ENCODE measurements at places on chromosomes 16 and 17.

DNA sequence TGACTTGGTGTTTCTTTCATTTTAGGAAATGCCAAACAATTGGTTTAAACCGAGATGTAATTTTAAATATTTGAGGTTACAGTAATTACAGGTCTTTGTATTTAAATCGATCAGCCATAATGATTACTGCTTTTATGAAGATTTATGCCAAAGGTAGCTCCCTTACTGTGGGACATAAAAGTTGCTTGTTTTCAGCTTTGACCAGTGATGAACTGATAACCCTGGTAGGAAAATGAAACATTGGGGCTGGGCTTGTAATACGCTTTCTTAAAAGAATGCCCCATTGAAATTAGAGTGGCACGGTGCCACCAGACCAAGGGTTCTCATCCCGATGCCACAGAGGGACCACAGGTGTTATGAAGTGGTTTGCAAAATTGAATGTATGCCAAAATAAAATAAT lies 7.3 kb downstream of the TNRC6A start:
- DNase-seq, result no peak

GRCh38 chr17:10807704-10808128 lies 3.8 kb upstream of the TMEM238L start:
- DNase-seq, result no peak

DNA sequence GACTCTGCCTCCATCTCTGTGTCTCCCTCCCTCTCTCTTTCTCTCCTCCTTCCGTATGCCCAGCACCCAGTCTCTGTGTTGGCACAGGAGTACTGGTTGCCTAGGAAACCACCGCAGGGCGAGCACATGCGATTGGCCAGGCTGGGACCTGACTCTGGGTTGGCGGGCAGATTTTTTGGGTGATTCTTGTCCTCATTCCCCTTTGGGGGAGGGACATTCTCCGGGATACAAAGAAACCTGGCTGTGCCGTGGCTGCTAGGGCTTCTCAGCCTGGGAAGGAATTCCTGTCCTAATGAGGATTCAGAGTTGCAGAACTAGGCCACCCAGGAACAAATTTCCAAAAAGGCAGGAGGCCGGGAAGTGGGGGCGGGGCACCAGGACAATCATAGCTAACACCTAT lies 168.9 kb downstream of the SHISA9 start:
- no peak for DNase-seq

DNA sequence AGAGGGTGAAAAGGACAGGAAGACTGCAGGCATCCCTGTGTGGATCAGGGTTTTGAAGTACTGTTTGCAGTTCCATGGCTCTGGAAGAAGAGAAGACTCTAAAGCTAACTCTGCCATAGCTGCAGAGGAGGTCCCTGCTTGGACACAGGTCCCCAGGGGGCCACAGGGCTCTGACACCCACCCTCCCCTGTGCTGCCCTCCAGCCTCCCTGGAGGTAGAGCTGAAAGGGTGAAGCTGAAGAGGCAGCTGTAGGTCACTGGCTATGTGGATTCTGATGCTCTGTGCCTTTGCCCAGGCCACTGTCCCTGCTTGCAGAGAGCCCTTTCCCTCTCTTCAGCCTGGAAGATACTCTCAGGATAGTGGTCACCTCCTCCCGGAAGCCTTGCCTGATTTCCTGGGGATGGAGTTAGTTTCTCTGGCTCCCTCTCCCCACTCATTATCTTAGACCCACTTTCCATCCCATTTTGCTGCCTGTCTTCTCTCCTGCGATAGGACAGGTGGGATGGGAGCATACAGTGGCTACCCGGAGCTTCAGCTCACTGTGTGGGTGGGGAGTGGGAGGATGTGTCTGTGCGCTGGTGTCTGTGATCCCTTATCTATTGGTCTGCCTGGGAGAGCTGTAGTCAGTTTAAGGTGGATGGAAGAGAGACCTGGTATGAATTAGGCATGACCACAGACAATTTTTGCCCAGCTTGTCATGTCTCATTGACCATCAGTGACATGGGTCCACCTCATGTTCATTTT lies 89.8 kb upstream of the TMEM97 start:
- no peak for DNase-seq

GRCh38 chr17:78988152-78988551 lies 8.4 kb upstream of the LGALS3BP start:
- DNase-seq, result no peak

- DNase-seq, result no peak
Measured at GRCh38 chr16:24151482-24151939, 104.6 kb upstream of the CACNG3 start.

- no peak for DNase-seq
Measured at GRCh38 chr17:12990926-12991325, 26.9 kb downstream of the ELAC2 start.

DNA sequence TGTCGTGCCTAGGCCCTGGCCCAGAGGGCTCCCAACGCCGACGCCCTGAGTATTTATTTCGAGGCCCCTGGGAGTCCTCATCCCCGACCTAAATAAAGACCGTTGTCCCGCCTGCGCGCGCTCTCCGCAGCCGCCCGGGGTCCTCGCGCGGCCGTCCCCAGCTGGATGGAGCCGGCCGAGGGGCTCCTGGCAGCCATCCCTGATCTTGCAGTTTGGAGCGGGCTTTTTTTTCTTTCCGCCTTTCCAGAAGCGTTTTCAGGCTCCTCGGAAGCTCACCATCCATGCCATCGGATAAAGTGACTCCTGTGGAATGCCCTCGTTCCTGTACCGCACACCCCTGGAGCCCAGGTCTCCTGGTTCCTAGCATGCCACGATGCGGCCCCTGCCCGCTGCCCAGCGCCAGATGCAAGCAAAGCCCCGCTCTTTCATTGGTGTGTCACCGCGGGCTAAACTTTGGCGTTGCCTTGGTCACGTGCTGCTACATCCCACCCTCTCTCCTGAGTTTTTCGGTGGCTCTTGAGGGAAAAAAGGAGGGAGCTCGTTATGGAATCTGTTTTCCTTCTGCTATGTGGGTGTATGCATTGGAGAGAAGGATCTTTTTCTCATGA lies 716 bp downstream of the TMEM94 start:
- no peak for DNase-seq

GRCh38 chr16:72983241-72983640 lies 64.7 kb downstream of the ZFHX3 start:
- DNase-seq, result no peak

GRCh38 chr17:14427900-14428647 lies 127.2 kb downstream of the HS3ST3B1 start:
- peak; percentile 22 for DNase-seq
